ENCODE measurements at places on chromosomes 3 and 15.

- DNase-seq: no peak
These were observed 95.1 kb downstream of the IL1RAP start for GRCh38 chr3:190608850-190609589.

DNA sequence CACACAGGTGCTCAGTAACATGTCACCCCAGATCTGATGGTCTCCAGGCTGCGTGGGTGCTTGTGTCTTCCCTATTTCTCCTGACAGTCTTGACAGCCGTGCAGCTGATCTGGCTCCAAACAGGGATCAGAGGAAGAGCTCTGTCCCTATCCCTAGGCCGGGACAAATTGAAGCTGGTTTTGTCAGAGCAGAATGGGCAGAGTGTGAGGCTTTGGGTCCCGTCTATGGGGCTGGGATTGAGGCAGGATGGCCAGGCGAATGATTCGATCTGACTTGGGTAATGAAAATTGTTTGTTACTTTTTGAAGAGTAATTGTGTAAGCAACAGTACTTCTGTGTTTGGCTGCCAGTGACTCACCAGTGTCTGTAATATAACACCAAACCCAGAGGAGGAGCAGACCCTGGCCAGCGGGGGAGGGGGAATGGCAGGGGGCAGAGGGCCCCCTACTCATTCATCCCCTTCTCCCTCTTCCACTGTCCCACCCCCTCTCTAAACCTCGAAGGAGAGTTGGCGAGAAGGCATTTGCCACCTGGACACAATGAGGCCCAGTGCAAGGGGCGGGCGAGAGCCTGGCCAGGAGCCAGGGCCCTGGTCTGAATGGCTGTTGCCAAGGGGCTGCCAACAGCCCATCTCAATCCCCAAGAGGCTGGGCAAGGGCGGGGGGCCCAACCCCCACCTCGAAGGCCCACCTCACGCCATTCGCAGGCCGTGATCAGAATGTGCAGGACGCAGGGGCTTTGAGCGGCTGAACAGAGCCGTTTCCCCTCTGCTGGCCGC, 4.9 kb upstream of the MAGEF1 start:
- DNase-seq: no peak

- DNase-seq: no peak
These were observed 41.4 kb downstream of the SORD start for GRCh38 chr15:45064386-45064785.

DNA sequence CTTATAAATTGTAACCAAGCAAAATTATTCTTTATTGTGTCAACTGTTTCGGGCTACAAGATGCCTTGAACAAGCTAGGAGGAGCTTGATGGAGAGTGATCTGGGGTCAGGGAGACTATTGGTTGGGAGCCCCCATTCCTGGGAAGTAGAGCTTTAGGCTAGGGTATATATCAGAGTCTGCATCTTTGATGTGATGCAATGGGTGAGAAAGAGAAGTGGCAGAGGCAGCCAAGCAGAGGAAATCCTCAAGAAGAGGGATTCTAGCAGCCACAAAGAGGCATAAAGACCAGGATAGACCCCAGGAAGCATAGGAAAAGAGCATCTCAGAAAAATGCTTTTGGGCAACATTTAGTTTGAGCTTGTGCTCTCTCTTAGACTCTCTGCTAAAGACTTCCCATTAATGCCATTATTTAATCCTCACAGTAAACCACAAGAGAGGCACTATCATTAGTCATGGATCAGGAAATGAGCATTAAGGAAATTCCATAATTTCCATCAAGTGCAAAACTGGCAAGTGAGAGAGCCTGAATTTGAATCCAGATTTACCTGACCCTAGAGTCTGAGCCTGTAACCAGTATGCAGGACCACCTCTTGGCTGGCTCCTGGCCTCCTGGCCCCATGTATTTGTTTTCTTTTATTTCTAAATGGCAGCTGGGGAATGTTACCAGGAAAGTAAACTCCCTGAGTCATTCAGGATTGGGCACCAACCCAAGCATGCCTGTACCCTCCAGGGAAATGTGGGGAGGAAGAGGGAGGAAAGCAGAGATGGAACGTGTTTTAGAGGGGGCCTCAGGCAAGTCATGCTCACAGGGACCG, 118.7 kb downstream of the RPL22L1 start:
- no peak for DNase-seq

DNA sequence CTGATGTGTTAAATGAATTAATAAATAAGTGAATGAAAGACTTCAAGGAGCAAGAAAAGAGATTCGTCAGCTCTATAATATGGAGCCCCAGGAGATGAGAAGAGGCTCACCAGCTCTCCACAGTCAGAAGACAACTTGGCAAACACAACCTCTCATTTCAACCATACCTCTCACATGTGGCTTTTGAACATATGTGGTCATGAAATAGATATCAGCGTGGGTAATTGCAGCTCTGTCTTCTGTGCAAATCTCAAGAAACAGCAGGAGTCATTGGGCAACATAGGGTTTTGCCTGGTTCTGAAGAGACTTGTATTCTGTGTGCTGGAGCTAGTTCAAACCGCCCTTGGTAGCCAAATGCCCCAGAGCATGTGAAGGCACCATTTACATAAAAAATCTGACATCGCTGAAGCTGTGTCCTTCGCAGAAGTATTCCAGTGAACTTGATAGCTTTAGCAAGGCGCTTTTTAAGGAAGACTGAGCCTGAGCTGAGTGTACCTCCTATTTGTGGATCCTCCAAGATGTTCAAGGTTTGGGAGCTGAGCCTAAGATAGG, 8.4 kb downstream of the CX3CR1 start:
- DNase-seq: no peak

DNA sequence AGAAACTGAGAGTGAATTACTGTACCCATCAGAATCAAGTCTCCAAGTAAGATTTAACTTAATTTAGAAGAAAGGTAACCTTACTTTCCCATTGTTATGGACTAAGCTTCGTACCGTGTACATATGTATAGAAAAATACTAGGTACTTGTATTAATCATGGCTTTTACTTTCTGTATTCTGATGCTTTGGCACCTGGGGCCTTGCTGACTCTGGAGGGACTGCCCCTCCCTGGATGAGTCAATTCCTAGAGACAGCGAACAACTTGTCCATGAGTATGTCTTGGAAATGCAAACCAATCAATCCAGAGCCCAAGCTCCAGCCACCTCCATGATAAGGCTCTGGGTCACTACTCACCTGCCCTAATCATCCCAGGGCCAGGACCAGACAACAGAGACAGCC, 50.0 kb upstream of the DGKG start:
- peak; percentile 56 for DNase-seq

DNA sequence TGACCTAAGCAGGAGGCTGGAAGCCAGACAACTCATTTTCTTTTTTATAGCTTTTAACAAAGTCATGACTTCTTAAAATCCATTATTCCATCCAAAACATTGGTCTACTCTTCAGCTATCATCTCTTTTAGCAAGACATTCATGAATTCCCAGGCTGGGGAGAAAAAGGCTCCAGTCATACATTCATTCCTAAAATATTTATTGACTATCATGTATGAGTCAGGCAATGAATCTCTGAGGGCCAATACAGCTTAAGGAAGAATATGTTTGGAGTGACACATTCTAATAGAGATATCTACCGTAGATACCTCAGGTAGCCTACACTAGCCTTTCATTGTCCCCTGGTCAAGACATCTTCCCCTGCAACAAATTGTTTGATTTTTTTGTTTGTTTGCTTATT, 196.4 kb upstream of the NANOGP8 start:
- no peak for DNase-seq

- no peak for DNase-seq
These were observed 103.0 kb downstream of the P3H2 start for GRCh38 chr3:190017521-190018288.

DNA sequence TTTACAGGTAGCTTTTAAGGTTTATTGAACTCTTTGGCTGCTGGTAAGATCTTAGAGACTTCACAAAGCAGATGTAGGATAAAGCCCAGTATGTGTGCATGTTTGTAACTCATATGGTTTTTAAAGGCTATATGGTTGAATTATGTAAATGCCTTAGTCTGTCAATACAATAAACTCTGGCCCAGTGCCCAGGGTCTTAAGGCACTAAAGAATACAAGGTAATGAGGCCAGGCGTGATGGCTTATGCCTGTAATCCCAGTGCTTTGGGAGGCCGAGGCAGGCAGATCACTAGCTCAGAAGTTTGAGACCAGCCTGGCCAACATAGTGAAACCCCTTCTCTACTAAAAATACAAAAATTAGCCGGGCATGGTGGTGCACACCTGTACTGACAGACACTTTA, 170.3 kb upstream of the CGNL1 start:
- DNase-seq: no peak

- DNase-seq: no peak
These were observed 432.7 kb upstream of the ALCAM start for GRCh38 chr3:104933972-104934371.

DNA sequence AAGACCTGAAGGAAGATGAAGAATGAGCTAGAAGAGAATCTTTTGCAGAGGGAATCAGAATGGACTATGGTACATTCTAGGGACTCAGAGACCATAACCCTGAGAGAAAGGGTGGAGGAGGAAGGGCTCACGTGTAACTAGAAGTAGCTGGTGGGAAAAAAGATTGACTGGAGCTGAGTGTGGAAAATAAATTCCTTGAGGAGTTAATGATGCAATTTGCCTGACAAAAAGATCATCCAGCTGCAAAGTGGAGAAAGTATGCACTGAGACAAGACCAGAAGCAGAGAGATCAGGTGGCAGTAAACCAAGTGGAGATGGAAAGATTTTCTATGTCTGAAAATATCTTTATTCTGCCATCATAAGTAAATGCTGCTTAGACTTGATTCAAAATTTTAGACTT, 52.9 kb upstream of the TBL1XR1 start:
- no peak for DNase-seq

- DNase-seq: no peak
These were observed 379.5 kb upstream of the ATP10A start for GRCh38 chr15:26242565-26243071.

DNA sequence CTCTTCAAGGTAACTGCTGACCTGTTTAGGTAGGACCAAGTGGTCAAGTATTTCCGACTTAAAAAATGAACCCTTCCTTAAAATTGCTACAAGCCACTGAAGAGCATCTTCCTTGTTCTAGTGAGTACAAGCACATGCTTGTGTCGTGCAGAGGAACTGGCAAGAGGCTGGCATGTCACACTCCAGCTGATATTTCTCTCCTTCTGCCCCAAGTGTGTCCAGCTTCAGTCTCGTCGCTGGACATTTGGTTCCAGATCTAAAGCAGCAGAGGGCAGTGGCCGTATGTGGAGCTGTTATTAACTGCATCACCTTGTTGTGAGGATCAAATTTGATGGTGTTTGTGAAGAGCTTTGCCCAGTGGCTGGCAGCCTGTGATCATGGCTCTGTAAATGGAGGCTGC, 10.0 kb downstream of the RBP2 start:
- DNase-seq: no peak

GRCh38 chr15:44545913-44546802, 9.2 kb downstream of the EIF3J start:
- peak; percentile 93 for DNase-seq

GRCh38 chr3:100155128-100155527, 40.8 kb upstream of the FILIP1L start:
- DNase-seq: no peak

DNA sequence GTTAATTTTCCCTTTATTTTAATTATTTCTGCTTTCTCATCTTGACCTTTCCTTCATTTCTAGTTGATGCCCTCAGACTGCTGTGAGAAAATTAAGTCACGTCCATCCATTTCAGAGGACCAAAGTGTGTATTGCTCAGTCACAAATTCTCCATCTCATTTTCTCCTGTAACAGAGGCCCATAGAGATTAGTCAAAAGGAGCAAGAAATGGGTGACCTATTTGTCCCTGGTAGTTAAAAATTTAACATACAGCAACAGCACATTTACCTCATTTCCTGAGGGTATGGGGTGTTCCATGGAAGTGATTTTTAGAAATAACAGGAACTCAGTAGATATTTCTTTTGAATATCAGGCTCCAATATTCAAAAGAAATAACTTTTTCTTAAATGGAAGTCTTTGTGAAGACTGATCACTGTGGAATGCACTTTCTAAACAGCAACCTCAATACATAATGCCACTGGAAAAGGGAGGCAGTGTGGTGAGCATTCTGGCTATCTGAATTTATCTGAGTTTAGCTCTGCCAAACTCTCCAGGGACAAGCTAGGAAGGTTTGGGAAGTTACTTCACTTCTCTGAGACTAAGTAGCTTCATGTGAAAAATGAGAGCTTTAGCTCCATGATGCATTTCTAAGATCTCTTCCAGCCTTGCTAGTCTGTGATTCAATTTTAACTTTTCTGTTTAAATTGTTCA, 808.2 kb downstream of the SQOR start:
- DNase-seq: no peak

DNA sequence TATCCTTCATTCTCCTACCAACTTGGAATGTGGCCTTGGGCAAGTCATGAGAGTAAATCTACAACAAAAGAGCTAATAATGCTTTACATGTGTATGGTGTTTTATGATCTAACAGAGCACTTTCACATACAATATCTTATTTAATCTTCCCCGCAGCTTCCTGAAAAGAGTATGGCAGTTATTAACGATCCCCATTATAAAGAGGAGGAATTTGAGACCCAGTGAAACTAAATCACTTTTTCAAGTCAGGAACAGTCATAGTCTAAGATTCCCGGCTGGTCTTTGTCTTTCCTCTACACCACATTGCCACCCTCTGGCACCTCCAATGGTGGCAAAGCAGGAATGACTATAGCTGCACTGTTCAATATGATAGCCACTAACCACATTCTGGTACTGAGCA, 69.7 kb upstream of the CMSS1 start:
- no peak for DNase-seq

- DNase-seq: no peak
These were observed 178.4 kb downstream of the ATP10A start for GRCh38 chr15:25684521-25685431.

GRCh38 chr3:72547183-72547582, 301.1 kb downstream of the SHQ1 start:
- no peak for DNase-seq

DNA sequence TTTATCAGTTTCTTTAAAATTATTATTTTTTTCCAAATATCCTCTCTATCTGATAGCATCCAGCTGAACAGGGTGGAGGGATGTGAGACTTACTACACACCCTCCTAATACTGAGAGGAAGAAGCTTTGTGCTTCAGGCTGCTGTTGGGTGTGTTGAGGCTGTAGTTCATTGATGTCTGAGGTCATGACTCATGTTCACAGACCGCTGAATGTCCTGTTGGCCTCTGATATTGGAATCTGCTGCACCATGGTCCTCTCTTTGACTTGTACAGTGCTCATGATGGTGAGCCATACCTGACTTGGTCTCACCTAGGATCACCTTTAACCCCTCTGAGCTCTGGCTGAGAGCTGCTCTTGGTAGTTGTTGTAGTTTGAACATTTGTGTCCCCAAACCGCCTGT, 302.9 kb downstream of the SATB1 start:
- no peak for DNase-seq

GRCh38 chr15:101617390-101617965, 34.7 kb downstream of the TM2D3 start:
- DNase-seq: no peak

GRCh38 chr3:15722877-15723623, 74.7 kb downstream of the ANKRD28 start:
- no peak for DNase-seq

- no peak for DNase-seq
These were observed 81.6 kb upstream of the MDFIC2 start for GRCh38 chr3:70393881-70394612.

All from activated CD4-positive, alpha-beta T cell treated with anti-CD3 and anti-CD28 coated beads, Interleukin-10, Interleukin-2, amounts not matched to agents 100 ng/mL and 50 ng/mL, durations not matched to agents 16 hours and 8 hours (primary cell).